ENCODE measurements at places on chromosomes 7 and 10. TPM values are rescaled to one million over a fixed set of nuclear protein-coding genes. Genes with fewer than 3 reads are reported as not detected.

The ST8SIA6 gene
- total RNA-seq: 1.8 TPM

The PARP12 gene
- 23.2 TPM for total RNA-seq

The ANXA8 gene
- total RNA-seq: not detected

The SKIDA1 gene
- total RNA-seq: 1.2 TPM

The GPR85 gene
- total RNA-seq: not detected

The LRMDA gene
- 14.3 TPM for total RNA-seq

The RTKN2 gene
- not detected for total RNA-seq

DNA sequence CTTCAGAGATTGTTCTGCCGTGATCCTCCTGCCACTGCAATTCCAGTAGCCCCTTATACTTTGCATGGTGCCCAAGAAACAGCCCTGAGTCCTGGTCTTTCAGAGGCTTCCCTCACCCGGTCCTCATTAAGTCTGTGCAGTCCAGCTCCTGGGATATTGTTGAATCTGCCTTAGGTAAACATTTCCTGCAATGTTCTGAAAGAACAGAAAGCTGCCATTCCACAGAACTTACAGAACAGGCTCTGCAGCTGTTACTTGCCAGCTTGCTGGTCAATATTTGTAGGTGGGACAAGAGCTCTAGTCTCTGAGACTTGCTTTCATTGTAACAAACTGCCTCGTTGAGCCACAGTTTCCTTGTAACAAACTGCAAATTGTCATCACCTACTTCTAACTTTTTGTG, 115.0 kb upstream of the KIF5B start:
- no peaks in the 10 kb centered on the region for H3K4me1 ChIP-seq
- no peaks in the 10 kb centered on the region for H3K36me3 ChIP-seq
- H3K27ac ChIP-seq: no peak overlapping the region
- no peaks in the 10 kb centered on the region for H3K27me3 ChIP-seq

DNA sequence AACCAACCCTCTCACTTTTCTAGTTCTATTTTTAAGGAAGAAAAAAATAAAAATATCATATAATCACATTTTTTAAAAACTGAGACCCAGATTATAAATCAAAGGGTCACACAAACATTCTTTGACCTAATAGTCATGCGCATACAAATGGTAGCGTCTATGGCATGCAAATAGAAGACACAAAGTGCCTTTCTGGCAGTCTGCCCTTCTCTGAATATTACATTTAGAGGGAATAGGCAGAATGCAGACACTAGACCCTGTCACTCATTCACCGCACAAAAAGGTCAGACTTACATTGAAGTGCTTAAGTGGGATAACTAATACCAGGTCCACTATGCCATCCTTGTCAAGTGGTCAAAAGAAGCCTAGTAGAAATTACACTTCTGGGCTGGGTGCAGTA, 26.5 kb upstream of the FHIP2A start:
- no peaks in the 10 kb centered on the region for H3K27me3 ChIP-seq
- DNase-seq: no peak
- no peaks in the 10 kb centered on the region for H3K36me3 ChIP-seq
- no peak overlapping the region for H3K27ac ChIP-seq
- no peak overlapping the region for H3K4me3 ChIP-seq

- DNase-seq: no peak
- H3K27ac ChIP-seq: no peak overlapping the region
- no peak overlapping the region for H3K4me3 ChIP-seq
- no peaks in the 10 kb centered on the region for H3K36me3 ChIP-seq
- no peaks in the 10 kb centered on the region for H3K27me3 ChIP-seq
Observed at GRCh38 chr7:3688071-3688470, 387.0 kb downstream of the SDK1 start.

- peak overlapping the region; percentile 94 for H3K27ac ChIP-seq
- H3K36me3 ChIP-seq: no peaks in the 10 kb centered on the region
- H3K4me3 ChIP-seq: peak overlapping the region; percentile 97
- no peaks in the 10 kb centered on the region for H3K27me3 ChIP-seq
- DNase-seq: no peak
Observed at GRCh38 chr7:7970237-7970530, 1.6 kb downstream of the GLCCI1 start.

DNA sequence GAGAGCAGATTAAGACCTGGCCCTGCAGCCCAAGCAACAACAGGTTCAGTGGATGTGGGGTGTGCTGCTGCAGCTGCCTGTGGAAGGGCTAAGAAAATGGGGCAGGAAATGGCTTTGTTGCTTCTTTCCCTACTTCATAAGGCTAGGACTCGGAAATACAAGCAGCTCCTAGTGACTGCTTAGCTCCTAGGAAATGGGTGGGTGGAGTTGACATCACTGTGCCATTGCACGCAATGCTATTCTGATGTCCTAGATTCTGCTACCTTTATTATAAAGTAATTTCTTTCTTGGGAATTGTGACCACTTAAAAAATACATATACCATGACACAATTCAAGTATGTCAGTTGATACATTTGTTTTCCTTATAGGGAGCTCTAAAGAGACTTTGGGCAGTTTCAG, 155.8 kb downstream of the FANK1 start:
- no peak for DNase-seq
- peaks cover 9% of the 10 kb centered on the region for H3K27me3 ChIP-seq
- H3K4me3 ChIP-seq: no peak overlapping the region
- H3K27ac ChIP-seq: no peak overlapping the region
- no peaks in the 10 kb centered on the region for H3K36me3 ChIP-seq
- H3K4me1 ChIP-seq: peaks cover 10% of the 10 kb centered on the region

DNA sequence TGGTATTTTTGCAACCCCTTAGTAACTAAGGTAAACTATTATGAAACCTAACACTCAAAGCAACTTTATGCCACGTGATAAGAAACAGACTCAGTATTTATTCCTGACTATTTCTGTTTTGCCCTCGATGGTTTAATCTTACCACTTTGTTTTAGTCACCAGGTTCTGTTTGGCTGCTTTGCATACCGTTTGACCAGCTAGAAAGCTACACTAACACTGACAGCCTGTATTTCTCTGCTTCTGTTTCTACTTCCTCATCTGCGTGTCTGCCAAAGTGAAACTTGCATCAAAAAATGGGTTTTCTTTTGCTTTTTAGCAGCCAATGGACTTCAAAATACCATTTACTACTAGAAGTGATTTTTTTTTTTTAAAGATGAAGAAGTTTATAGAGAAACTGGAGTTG, 802.5 kb downstream of the GRM8 start:
- H3K27me3 ChIP-seq: no peaks in the 10 kb centered on the region
- no peaks in the 10 kb centered on the region for H3K36me3 ChIP-seq
- H3K4me1 ChIP-seq: no peaks in the 10 kb centered on the region
- DNase-seq: no peak

GRCh38 chr10:122056431-122057094, 67.6 kb downstream of the TACC2 start:
- peaks cover 20% of the 10 kb centered on the region for H3K4me1 ChIP-seq
- H3K27ac ChIP-seq: no peak overlapping the region
- H3K36me3 ChIP-seq: no peaks in the 10 kb centered on the region
- H3K4me3 ChIP-seq: no peak overlapping the region

DNA sequence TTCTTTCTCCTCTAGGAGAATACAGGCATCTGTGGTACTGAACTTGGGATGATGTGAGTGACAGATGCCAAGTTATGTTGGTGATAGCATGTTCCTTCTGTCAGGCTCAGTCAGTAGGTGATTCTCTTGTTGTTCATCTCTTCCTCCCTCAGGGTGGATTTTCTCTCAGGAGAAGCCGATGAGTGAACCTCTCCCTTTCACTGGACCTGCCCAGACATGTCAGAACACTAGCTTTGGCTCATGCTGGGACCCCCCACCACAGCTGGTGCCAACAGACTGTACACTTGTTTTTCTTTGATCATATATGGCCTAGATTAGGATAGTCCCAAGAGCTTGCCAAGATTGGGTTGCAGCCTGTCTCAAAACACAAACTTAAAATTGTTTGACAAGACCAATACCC, 129.4 kb downstream of the BMPER start:
- DNase-seq: no peak
- peaks cover 14% of the 10 kb centered on the region for H3K4me1 ChIP-seq
- H3K36me3 ChIP-seq: no peaks in the 10 kb centered on the region
- no peak overlapping the region for H3K4me3 ChIP-seq
- no peaks in the 10 kb centered on the region for H3K27me3 ChIP-seq
- H3K27ac ChIP-seq: no peak overlapping the region

DNA sequence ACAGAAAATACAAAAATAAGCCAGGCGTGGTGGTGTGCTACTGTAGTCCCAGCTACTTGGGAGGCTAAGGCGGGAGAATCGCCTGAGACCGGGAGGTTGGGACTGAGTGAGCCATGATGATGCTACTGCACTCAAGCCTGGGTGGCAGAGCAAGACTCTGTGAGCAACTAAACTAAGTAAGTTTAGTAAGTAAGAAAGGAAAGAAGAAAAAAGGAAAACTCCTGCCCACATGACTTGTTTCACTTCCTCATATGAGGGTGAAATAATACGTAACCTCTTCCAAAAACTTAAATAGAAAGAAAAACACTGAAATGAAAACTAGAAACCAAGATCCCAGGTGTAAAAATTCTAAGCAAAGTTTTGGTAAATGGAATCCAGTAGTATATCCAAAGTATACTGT, 79.6 kb downstream of the LARP4B start:
- no peak overlapping the region for H3K27ac ChIP-seq
- H3K4me1 ChIP-seq: peaks cover 16% of the 10 kb centered on the region
- no peaks in the 10 kb centered on the region for H3K27me3 ChIP-seq
- H3K36me3 ChIP-seq: peaks cover 31% of the 10 kb centered on the region
- no peak for DNase-seq
- no peak overlapping the region for H3K4me3 ChIP-seq

- DNase-seq: no peak
- H3K36me3 ChIP-seq: no peaks in the 10 kb centered on the region
- no peak overlapping the region for H3K27ac ChIP-seq
- H3K4me1 ChIP-seq: peaks cover 17% of the 10 kb centered on the region
- H3K4me3 ChIP-seq: no peak overlapping the region
Observed at GRCh38 chr10:12902851-12903358, 98.6 kb downstream of the CCDC3 start.

GRCh38 chr10:21488246-21488956, 37.1 kb downstream of the SKIDA1 start:
- H3K27me3 ChIP-seq: no peaks in the 10 kb centered on the region
- H3K36me3 ChIP-seq: no peaks in the 10 kb centered on the region
- no peak overlapping the region for H3K27ac ChIP-seq
- H3K4me1 ChIP-seq: no peaks in the 10 kb centered on the region
- DNase-seq: no peak

DNA sequence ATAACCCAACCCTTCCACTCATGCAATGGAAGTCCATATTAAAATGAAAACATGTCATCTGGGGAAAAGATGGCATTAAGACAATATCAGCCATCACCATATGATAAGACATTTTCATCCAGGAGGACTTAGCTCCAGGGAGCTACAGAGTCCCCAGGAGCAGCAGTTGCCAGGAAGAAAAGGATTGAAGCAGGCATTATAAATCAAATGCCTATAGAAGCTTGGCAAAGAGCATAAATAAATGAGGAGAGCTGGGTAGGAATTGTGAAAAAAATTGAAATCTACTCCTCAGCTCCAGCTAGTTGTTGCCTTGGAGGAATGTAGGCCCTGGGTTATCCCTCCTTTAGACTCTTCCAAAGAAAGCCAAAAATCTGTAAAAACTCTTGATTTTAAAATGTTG, 42.5 kb downstream of the FAM13C start:
- peak overlapping the region; percentile 33 for H3K27ac ChIP-seq
- no peak overlapping the region for H3K4me3 ChIP-seq
- peaks cover 19% of the 10 kb centered on the region for H3K36me3 ChIP-seq
- DNase-seq: no peak

DNA sequence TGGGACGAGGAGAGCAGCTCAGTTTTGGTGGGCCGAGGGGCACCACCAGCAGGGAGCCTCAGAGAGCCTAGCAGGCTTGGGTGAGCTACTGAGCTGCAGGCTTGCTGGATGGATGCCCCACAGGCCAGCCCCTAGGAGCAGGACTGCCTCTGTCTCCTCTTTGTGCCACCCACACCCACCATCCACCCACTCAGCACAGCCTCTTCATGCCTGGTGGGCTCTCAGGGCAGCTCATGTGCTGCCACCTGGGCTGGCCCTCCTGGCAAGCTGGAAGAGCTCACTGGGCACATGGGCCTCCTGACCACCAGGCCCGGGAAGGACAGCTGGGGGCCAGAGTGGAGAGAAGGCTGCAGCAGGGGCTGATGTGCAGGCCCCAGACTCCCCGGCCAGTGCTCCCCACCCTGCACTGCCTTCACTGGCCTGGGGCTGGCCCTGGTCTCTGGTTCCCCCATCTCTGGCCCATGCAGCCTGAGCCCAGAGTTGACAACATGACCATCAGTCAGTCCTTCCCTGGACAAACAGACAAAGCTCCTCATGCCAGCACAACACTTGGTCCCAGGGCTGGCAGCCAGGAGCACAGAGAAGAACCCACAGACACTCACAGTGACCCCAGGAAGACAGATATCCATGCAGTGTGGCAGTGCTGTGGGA, 8.2 kb downstream of the RASGEF1A start:
- no peaks in the 10 kb centered on the region for H3K27me3 ChIP-seq
- H3K4me1 ChIP-seq: no peaks in the 10 kb centered on the region
- peak; percentile 82 for DNase-seq
- no peaks in the 10 kb centered on the region for H3K36me3 ChIP-seq

GRCh38 chr7:23603632-23604295, 6.6 kb downstream of the CCDC126 start:
- no peaks in the 10 kb centered on the region for H3K36me3 ChIP-seq
- DNase-seq: no peak
- no peaks in the 10 kb centered on the region for H3K27me3 ChIP-seq
- H3K4me1 ChIP-seq: peaks cover 1% of the 10 kb centered on the region
- no peak overlapping the region for H3K27ac ChIP-seq
- no peak overlapping the region for H3K4me3 ChIP-seq

- no peak overlapping the region for H3K4me3 ChIP-seq
- DNase-seq: no peak
- no peak overlapping the region for H3K27ac ChIP-seq
Observed at GRCh38 chr10:68628576-68629127, 68.5 kb downstream of the TET1 start.

- H3K27me3 ChIP-seq: no peaks in the 10 kb centered on the region
- H3K27ac ChIP-seq: no peak overlapping the region
- no peak overlapping the region for H3K4me3 ChIP-seq
- no peaks in the 10 kb centered on the region for H3K4me1 ChIP-seq
- no peak for DNase-seq
Observed at GRCh38 chr7:9945857-9946256, 1027.8 kb upstream of the PHF14 start.

DNA sequence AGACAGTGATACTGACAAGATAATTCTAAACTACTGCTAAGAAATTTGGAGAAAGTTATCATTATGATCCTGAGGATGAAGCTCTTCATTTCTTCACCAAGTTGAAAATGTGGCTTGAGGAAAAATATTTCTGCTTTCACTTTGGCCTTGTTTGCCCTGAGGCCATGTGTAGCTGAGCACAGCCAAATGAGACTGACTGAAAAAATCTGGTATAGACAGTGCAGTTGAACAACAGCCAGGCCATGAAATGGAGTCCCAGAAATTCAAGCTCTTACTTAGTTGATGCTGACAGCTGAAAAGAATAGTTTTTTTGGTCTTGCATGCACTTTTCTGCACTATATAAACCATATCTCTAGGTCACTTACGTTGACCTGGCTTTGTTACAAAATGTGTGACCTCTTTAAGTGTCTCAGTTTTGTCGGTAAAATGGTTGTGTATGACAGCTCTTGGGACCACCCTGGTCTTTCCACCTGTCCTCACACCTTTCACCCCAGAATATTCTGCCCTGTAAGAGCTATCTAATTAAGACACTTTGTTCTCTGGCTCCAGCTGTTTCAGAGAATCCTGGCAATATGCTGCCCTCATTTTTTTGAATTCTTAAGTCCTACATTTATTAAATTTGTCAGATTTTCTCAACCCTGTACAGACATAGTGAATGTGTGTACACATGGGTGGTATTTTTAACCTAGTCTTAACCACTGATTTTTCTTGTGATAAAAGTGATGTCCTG, 91.3 kb downstream of the CD36 start:
- no peaks in the 10 kb centered on the region for H3K27me3 ChIP-seq
- no peak for DNase-seq
- peak overlapping the region; percentile 52 for H3K27ac ChIP-seq
- no peaks in the 10 kb centered on the region for H3K36me3 ChIP-seq

Data from esophagus muscularis mucosa (tissue), 4 donors.